Cortex of kidney (tissue), 1 donor: ENCODE measurements at places on chromosomes 1 and 21.

DNA sequence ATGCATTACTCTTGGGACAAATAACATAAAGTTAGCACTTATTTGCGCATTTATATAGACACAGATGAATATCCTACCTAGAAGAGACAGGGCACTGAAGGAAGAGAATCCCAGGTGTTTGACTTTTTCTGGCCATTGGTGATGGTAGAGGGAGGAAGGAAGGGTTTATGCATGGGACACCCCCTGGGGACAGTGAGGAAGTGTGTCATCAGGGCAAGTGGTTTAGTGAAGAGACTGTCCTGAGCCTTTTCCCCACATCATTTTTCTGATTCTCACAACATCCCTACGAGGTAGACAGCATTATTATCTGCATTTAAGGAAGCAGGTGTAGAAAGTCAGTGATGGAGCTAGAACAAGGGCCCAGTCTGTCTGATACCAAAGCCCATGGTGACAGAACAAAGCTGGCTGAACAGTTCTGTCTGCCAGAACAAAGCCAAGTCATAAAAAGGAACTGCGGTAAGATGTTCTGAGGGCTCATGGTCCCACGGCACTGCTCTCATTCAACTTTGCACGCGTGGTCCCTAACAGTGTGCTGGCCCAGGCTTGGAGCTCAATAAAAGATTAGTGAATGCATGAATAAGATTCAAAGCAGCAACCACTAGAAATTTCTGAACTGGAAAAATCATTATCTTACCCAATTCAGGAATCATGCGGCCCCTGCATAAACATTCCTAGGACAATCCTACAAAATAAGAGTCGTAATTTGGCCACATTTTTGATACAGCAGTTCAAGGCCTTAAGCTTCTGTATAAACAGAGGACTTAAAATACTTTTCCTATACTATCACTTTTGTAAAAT is 12.2 kb upstream of the CDC42BPA start:
- DNase-seq = no peak

DNA sequence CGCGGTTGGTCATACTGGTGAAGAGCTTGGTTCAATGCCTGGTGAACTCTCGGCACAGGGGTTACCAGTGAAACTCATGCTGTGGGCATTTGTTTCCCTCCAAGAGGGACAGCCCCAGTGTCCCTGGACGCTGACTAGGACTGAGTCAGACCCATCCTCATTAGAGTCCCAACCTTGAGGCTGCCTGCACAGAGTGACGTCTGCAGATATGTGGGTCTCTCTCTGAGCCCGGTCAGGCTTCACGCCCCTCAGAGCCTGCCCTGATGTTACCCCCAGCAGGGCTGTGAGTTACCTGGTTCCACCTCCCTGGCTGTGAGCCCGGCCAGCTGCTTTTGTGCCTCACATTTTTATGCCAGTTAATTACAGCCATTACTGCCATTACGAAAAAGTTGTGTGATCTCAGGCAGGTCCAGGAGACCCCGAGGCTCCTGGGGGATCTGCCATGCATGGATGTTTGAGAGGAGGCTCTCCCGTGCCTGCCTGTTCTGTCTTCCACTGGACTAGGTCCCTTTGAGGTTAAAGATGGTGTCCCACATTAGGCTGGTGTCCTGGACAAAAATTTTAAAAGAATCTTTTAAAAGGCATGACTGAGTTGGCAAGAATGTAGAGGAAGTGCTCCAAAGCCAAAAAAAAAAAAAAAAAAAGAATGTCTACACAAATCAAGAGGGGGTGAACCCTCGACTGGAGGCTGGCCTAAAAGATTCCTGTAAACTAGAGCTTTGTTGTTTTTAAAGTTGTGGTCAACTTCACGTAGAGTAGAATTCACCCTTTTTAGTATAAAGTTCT is 36.6 kb upstream of the PADI1 start:
- DNase-seq = no peak

GRCh38 chr1:94025383-94026340 is 95.3 kb downstream of the ABCA4 start:
- no peak for DNase-seq

GRCh38 chr1:214318356-214318755 is 37.4 kb downstream of the SMYD2 start:
- DNase-seq = no peak

GRCh38 chr1:201307760-201308499 is 24.6 kb downstream of the PKP1 start:
- no peak for DNase-seq

DNA sequence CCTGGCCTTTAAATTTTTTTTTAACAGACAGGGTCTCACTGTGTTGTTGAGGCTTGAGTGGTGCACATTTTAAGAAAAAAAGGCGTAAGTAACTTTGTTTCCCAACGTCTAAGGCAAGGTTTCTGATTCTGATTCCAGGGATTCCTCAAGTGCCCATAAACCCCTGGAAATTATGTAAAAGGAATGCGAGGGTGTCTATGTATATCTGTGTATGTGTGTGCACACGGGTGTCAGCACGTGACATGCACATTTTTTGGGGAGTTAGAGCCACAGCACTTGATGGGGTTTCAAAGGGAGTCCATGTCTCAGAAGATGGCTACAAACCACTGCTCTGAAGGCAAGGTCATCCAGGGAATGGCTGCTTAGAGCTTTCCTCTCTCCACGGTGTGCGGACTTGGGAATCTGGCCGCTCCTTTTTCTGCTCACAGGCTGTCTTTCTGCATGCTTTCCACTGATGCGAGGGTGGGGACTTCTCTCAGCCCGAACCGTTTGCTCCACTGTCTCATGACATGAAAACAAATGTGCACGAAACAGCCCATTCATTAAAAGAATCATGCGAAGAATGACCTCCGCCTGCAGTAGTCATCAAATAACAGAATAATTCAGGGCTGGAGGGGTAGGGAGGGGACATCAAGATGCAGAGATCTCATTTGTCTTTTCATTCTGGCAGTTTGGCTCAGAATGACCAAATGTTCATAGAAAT is 18.7 kb upstream of the RERE start:
- DNase-seq = no peak

DNA sequence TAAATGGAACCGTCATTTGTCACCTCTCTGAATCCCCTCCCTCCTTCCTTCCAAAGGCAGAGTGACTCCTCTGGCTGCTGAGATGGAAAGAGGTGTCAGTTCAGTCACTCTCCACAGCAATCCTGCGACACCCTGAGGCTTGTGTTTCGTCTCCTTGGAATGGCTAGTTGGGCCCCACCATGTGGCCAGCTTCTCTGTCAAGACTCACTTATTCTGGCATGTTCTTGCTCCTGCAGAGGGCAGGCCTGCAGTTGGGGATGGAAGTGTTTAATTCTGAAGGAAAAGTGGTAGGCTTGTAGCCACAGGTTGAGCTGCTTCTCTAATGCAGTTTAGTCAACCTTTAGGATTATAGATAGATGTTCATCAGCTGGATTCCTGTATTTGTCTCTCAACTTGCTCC is 149.6 kb downstream of the LMO4 start:
- DNase-seq = no peak
